ENCODE measurements at places on chromosomes 7 and 10.

- DNase-seq, result no peak
These were observed 62.7 kb downstream of the HPSE2 start for GRCh38 chr10:99172950-99173349.

DNA sequence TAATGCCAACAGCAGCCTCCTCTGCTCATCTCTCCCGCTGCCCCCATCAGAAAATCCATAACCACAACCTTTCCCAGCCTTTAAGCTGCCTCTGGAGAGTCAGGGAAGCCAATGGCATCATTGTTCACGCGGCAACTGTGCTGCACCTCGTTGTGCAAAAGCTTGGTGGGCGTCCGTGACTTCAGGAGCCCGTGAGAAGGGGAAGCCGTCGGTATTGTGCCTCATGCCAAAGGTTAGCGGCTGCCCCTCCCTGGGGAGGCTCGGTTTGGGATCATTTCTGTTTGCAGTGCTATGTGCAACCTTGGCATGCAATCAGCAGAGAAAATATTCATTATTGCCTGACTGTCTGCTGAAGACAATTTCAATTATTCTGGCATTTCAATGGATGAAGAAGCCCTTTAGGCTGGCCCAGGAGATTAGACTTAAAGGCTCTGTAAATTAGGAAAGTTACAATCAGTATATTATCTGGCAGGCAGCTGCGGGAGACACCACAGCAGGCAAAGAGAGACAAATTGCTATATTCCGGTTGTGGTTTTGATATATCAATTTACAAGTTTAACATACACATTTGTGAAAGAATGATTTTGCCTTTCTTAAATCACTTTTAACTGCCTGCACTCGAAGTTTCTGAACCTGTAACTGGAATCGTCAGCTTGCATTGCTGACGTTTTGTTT is 244.5 kb downstream of the GATA3 start:
- DNase-seq, result no peak

DNA sequence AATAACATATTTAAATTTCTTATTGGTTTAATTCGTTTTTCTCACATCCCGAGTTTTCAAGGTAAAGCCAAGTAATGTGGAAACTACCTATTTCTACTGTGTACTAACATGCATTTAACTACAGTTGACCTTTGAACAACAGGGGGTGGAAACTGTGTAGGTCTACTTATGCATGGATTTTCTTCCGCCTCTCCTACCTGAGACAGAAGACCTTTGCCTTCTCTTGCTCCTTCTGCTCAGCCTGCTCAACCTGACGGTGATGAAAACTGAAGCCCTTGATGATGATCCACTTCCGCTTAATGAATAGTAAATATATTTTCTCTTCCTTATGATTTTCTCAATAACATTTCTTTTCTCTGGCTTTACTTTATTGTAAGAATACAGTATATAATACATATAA is 18.5 kb downstream of the MEOX2 start:
- DNase-seq, result no peak

- DNase-seq, result no peak
These were observed 266.5 kb downstream of the GPR158 start for GRCh38 chr10:25441270-25441669.

GRCh38 chr10:6674291-6674690 is 94.2 kb upstream of the PRKCQ start:
- DNase-seq, result no peak

DNA sequence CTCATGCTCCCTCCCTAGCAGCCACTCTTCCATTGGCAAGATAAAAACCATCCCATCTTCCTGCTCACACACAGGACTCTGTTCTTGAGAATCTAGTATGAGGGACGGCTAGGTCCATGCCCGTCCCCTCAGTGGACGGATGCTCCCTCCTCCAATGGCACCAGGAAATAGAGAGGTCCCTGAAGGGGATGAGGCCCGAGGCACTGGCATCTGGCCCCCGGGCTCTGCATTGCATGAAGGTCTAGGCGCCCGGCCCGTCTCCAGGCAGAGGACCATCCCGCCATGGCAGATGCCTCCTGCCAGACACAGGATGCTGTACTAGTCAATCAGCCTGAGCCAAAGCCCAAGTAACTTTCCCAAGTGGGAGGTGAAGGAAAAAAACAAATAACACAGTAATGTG is 15.0 kb downstream of the PRKAG2 start:
- DNase-seq, result no peak

- DNase-seq, result no peak
These were observed 19.0 kb upstream of the TSPAN12 start for GRCh38 chr7:120876922-120877321.

DNA sequence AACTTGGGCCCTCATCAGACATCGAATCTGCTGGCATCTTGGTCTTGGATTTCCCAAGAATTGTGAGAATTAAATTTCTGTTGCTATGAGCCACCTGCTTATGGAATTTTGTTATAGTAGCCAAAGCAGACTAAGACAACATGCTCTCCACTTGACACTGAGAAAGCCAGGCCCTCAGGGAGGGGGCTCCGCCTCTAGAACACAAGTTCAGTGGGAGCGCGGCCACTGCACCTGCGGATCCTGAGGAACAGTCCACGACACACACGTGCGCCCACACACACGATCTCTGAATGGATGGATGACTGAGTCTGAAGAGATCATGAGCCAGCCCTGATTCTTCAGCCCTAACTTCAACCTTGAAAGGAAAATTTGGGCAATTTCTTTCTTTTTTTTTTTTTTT is 73.7 kb downstream of the CTBP2 start:
- no peak for DNase-seq

DNA sequence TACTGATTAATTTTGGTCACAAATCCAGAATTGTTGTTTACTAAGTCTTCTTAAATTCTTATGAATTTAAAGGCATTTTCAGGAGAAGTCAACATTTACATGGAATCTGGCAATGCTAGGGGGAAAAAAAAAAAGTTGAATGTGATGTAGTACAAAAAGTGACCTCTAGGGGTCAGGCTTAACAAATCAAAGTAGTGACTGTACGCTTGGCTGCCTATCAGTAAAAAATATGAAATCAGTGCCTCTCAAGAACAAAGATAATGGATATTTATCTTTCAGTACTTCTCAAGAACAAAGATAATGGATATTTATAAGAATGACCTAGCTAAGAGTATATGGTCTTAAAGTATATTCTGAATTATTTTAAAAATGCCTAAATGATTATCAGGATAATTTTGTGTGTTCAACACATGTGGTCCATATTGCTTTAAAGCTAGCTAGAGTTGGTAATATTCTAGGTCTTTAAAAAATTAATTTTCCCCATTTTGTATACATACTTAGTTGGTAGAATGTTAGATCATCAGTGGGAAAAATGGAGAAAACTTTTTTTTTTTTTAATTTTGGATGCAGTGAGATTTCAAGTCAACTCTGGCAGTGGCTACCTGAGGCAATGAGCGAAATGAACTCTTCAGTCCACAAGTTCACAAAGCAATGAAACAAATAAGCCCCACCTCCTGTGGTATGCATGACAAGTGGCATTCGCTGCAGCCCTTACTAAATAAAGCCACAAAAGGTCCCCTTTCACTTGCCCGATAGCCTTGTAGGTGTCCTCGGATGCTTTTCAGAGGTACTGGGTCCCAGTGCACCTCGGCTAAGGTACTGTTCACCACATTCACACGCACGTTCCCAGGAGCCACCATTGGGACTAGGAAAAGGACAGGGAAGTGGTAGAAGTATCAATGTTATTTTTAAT is 51.2 kb upstream of the LAMB4 start:
- no peak for DNase-seq

DNA sequence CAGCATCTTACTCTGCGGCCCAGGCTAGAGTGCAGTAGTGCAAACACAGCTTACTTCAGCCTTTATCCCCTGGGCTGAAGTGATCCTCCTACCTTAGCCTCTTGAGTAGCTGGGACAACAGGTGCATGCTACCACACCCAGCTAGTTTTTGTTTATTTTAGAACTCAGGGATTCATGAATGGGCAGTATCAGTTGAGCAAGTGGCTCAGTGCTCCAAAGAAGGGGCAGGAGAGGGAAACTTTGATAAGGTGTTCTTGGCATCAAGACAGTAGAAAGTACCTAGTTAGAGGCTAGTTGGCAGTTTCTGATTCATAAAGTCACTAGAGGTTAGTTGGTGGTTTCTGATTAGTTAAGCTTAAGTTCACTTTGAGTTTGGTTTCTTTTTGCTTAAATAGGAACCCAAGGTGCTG is 18.4 kb downstream of the TRIM24 start:
- DNase-seq, result no peak

DNA sequence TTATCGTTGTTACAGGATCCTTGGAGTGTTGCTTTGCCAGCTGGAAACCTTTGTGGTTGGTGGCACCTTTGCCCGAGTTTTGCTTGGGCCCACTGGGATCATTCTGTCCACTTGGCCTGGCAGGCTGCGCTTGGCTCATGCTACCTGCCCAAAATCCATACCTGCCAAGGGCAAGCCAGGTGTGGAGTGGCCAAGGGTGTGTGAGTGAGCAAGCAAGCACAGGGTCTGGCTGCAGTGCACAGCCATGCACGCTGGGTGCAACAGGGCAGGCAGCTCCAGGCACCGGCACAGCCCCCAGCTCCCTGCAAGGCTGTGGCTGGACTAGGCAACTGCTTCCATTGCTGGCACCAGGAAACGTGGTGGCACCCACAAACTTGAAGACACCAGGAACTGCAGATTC is 421.8 kb downstream of the ARL4A start:
- DNase-seq, result no peak

- DNase-seq, result no peak
These were observed 136.7 kb upstream of the ZMIZ1 start for GRCh38 chr10:78932054-78932386.

DNA sequence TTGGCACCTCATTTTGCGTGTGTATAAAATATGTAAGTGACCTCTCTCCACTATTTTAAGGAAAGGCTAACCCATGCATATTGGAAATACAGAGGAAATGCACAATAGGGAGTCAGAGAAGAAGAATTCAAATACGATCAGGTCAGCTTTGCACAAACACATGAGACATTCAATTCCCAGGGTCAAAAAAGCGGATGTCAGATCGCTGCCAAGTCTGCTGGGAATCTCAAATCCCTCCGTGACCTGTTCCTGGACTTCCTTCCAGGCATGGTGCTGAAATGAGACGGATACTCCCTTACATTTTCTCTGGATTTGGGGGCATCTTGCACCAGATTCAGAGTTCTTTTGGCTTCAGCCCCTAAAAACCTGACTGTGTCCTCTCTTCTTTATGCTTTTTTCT is 91.9 kb upstream of the PRKCQ start:
- DNase-seq, result no peak

GRCh38 chr10:11120711-11121110 is 103.0 kb downstream of the CELF2 start:
- DNase-seq, result no peak

DNA sequence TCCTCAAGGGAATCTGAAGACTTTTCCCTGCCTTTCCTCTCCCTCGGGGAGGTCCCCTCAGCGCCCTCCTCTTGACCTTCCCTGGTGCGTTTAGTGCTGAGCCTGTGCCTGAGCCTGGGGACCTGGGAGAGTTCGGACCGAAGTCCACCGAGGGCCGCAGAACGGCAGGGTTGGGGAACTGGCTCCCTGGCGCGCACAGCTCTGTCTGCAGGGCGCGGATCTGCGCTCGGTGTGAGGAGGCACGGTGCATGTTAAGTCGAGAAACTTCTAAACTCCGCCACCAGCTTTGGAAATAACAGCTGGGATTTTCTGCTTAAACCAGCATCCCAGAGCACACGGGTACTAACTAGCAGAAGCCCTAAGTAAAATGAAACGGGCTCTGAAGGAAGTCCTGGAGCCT is 44.2 kb upstream of the SLC29A4 start:
- no peak for DNase-seq

- no peak for DNase-seq
These were observed 188.7 kb downstream of the ADARB2 start for GRCh38 chr10:1548596-1548995.

GRCh38 chr7:17948526-17949238 is 8.4 kb upstream of the SNX13 start:
- DNase-seq, result no peak

GRCh38 chr10:1200866-1201807 is 145.0 kb downstream of the WDR37 start:
- no peak for DNase-seq

DNA sequence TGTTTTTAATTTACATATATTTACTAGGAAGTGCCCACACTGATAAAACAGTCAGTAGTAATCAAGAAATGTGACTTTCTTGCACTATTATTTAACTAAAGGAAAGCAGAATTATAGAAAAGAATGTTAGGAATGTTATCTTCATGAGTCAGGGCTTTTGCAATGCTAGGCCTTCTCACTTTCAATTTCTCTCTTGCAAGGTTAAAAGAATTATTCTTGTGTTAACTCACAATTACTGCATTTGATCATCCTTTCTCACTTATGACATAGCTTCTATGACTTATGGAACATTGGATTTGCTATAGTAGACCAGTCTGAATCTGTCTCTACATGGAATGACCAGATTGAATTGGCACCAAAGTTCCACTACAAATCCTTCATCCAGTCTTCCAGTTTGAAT is 192.4 kb downstream of the SDK1 start:
- DNase-seq, result no peak

- DNase-seq, result no peak
These were observed 100.1 kb downstream of the HOXA1 start for GRCh38 chr7:26995666-26996065.

All from stimulated activated CD4-positive, alpha-beta T cell treated with anti-CD3 and anti-CD28 coated beads, Interleukin-15, amount 100 ng/mL, for 1 hour (primary cell).